ENCODE measurements at places on chromosomes 5 and 9.

- no peak for DNase-seq
Observed at GRCh38 chr9:127200106-127200862, 64.3 kb upstream of the GARNL3 start.

- DNase-seq, result no peak
Observed at GRCh38 chr9:93712896-93713295, 136.5 kb downstream of the PHF2 start.

GRCh38 chr5:163773226-163773625, 267.8 kb downstream of the MAT2B start:
- no peak for DNase-seq

DNA sequence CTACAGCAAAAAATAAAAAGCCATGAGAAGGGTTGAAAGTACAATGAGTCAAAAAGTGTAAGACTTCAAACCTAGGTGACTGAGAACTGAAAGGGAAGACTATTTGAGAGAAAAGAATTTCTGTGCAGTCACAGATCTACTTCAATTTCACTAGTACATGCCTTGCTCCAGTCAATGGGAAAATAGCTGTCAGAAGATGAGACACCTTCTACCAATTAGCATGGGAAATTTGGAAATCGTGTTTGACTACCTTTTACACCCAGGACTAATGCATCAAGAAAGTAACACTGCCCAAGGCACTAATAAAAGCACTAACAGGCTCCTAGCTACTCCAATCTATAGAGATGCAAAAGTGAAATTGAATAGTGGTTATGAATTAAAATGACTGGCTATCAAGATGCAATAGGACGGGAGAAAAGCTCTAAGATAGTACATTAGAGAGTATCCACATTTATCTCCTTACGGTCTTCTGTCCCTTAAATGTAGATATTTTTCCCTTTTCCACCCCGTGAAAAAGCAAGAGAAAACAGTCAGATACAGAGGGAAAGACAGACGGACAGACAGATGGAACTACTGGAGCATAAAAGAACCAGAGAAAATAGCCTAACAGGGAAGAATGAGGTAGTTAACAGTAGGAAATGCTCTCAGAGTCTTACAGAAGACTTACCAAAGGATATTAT, 15.2 kb downstream of the ERP44 start:
- DNase-seq, result no peak

DNA sequence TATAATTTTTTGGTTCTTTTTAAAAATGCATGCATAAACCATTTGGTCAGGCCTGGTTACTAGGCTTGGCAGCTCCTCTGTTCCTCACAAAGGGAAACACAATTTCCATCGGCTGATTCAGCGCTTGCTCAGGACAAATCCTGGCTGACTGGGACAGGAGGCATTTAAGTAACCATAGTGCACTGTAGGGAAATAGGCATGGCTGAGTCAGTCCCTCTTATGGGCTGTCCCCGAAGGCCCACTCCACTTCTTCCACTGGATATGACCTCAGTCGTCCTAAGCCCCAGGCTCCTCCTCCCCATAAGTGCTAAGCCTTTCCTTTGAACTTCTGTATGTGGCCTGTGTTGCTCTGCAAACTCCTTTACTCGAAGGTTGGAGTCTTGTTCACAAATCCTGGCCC, 71.2 kb upstream of the GLIS3 start:
- DNase-seq, result no peak

DNA sequence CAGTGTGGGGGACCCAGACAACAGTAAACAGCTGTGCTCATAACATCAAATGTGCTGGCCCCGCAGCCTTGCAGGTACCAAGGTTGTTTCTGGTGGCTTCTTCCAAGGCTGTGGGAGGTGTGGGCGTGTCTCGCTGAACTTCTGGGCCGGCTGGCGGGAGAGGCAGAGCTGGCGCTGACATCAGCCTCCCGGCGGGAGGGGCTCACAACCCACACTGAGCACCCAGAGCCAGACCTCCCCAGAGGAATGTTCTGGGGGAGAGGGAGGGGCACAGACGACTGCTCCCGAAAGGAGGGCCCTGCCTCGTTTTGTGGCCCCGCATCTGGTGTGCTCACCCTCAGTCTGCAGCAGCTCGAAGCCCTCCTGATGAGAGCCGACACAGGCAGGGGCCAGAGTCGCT, 6.9 kb upstream of the SLC12A7 start:
- DNase-seq, result no peak

GRCh38 chr9:37566716-37567115, 9.5 kb downstream of the FBXO10 start:
- no peak for DNase-seq

DNA sequence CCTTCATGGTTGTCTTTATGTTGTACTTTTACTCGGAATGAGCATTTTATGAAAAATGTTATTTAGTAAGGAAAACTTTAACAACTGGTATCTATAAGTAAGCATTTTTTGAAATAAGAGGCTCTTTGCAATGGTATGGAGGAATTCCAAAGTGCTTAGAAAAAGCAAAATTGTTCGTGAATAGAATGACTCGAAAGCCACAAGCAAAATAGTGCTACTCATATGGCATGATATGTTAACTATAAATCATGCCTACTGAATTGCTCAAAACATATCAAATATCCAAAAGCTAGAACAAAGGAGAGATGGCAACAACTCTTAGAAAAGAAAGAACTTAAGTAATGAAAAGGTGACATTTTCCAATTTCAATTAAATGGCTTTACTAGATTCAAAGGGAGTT, 216.3 kb downstream of the KIAA0825 start:
- DNase-seq, result no peak

GRCh38 chr5:154461531-154461930, 15.7 kb downstream of the SAP30L start:
- no peak for DNase-seq

DNA sequence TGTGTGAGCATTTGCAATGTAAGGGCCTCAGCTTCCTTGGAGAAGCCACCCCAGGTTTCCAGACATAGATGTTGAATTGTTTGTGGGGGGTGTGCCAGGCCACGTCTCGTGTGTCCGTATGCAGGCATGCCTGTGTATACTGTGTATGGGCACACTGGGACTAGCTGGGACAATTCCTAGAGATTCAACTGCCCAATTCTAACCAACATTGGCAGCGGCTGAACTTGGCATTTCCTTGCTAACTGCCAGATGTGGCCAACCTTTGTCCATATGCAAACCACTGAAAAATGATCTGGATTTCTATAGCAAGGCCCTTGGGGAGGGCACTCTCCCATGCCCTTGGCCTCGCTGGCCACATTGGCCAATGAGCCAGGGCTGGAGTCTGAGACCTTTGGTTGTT, 50.3 kb downstream of the SAR1B start:
- no peak for DNase-seq

GRCh38 chr5:6201631-6202030, 176.7 kb downstream of the MED10 start:
- DNase-seq, result no peak

DNA sequence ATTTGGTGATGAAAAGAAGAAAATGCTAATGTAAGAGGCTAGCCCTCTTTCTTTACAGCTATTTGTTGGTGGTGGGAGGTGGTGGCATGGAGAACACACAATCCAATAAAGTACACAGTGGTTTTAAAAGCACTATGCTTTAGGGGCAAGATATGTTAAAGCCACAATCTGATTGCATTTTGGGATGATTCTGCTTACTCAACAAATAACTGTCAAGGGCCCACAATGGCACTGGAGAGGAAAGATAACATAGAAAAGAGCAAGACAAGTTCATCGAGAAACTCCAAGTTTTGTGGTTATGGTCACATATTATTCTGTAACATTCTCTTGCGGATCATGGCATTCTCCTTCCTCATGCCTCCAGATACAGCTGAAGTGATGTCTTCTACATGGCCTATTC, 38.8 kb downstream of the OTP start:
- no peak for DNase-seq

- DNase-seq, result no peak
Observed at GRCh38 chr5:644971-645370, 32.8 kb downstream of the CEP72 start.

- no peak for DNase-seq
Observed at GRCh38 chr5:123111502-123111901, 22.5 kb downstream of the PRDM6 start.

DNA sequence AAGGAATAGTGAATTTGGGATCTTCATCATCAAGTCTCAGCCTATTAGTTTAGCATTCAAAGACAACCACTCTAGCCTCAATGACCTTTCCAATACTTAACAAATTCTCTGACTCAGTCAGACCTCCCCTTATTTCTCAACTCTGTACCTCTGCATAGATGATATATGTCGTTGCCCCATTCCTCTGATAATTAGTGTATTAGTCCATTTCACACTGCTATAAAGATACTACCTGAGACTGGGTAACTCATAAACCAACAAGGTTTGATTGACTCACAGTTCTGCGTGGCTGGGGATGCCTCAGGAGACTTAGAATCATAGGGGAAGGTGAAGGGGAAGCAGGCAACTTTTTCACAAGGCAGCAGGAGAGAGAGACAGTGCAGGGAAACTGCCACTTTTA, 8.9 kb downstream of the MRPL22 start:
- DNase-seq, result no peak

- no peak for DNase-seq
Observed at GRCh38 chr5:37844009-37844408, 4.2 kb upstream of the GDNF start.

DNA sequence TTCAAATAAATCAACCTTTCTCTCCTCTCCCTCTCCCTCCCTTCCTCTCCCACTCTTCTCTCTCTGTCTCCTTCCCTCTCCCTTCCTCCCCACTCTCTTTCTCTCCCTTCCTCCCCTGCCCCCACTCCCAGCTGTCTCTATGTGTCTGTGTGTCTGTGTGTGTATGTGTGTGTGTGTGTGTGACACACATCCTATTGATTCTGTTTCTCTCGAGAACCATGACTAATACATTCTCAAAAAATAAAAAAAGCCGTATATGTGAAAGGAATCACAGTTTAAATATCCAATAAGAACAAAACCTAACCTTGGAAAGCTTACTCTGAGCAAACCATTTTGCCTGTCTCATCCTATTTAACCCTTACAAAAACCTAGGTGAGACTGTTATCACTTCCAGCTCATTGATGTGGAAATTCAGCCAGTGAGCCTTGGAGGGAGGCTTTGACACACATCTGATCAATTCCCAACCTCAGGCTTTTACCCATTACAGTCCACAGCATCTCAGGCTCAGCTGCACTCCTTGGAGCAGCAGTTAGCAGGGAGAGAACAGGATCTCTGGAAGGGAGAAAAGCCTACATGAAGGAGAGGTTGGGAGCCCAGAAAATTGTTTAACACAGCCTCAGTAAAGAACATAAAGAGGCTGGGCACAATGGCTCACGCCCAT, 8.3 kb downstream of the HSD17B3 start:
- no peak for DNase-seq

- no peak for DNase-seq
Observed at GRCh38 chr5:42894057-42894456, 82.4 kb upstream of the SELENOP start.

DNA sequence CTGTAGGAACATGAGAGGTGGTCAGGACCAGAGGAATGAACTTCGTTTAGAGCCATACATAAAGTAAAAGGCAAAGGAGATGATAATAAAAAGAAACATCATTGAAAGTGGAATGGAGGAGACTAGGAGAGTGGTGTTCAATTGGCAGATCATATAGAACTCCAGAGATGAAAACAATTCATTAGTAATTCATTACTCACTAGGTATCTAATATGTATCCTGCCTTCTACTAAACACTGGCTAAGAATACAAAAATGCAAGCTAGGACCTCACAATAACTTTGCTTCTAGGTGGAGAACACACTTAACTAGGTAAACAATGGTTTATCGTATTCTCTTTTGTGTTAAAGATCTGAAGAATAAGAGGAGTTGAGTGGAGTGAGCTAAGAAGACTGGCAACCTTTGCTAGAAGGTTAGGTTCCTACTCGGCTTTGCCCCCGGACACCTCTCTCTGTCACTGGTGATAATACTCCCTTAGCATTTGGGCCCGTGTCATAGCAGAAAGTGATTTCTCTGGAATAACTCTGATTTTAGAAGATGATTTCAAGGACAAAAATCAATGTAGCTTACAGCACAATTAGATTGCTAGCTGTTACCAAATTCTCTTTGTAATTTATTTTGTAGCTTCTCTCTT, 88.6 kb upstream of the IFNE start:
- DNase-seq, result no peak

DNA sequence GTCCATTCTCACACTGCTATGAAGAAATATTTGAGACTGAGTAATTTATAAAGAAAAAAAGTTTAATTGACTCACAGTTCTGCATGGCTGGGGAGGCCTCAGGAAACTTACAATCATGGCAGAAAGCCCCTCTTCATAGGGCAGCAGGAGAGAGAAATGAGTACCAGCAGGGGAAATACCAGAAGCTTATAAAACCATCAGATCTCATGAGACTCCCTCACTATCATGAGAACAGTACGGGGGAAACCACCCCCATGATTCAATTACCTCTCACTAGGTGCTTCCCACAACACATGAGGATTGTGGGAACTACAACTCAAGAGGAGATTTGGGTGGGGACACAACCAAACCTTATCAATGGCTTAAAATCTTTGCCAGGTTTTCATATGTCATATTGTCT, 20.3 kb upstream of the TENT4A start:
- no peak for DNase-seq

- no peak for DNase-seq
Observed at GRCh38 chr5:66891184-66891925, 295.2 kb downstream of the MAST4 start.

- no peak for DNase-seq
Observed at GRCh38 chr9:109799141-109799540, 19.1 kb downstream of the PALM2AKAP2 start.
